ENCODE measurements at places on chromosomes 3 and 15. TPM values are rescaled to one million over a fixed set of nuclear protein-coding genes. Genes with fewer than 3 reads are reported as not detected.

DNA sequence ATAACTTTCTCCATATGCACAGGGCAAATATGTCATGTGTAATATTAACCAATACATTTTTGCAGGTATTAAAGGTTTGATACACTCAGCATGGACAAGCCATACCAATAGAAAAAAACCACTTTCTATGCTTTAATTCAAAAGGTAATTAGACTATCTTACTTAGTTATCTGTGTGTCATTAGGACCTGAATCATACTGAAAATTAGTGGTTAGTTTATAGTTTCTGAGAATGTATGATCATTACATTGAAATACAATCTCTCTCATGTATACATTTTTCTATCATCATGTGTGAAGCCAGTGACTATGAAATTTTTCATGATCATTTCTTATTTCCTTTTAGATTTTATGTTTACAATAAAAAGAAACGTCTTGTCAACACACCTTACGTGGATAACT, 16.3 kb downstream of the RPS27L start:
- no peaks in the 10 kb centered on the region for H3K27me3 ChIP-seq
- H3K4me3 ChIP-seq: no peak overlapping the region
- H3K36me3 ChIP-seq: no peaks in the 10 kb centered on the region
- no peaks in the 10 kb centered on the region for H3K4me1 ChIP-seq
- DNase-seq: no peak
- H3K27ac ChIP-seq: no peak overlapping the region

DNA sequence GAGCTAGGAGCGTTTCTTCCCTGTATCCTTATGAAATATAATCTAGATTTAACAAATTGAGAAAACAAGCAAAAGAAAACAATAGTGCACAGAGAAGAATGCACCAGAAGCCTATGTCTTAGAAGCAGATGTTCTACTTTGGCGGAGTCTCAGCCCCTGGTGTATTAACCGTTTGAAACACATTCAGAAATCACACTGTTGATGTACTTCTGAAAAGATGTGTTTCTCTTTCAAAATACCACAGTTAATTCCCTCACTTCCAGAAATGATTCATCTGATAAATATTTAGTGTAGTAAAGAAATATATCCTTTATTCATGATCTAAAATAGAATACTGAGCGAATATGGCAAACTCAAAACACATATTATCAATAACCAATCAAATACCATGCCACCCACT, 77.7 kb downstream of the CBLB start:
- no peak for DNase-seq
- no peaks in the 10 kb centered on the region for H3K27me3 ChIP-seq
- peaks cover 24% of the 10 kb centered on the region for H3K4me1 ChIP-seq
- H3K36me3 ChIP-seq: no peaks in the 10 kb centered on the region

DNA sequence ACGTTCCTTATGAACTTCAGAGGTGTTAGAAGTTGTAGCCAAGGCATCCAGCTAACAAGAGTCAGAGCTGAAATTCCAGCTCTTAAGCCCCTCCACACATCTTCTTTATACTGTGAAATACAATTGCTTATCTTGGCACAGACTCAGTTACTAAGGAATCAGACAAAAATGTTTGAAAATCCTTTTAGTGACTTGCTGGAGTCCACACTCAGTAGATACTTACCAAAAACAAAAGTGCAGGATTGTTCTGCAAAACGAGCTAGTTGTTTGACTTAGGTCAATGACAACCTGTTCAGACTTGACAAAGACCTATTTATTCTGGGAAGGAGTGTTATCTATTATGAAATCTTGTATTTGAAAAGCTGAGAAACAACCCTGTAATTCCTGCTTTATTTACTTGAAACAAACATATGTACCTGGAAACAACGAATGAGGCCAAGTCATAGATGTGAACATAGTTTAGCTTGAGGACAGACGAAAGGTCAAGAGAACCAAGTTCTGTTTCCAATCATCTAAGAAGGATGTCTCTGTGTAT, 38.5 kb downstream of the B3GNT5 start:
- peaks cover 14% of the 10 kb centered on the region for H3K4me1 ChIP-seq
- no peaks in the 10 kb centered on the region for H3K36me3 ChIP-seq
- H3K4me3 ChIP-seq: no peak overlapping the region
- no peak overlapping the region for H3K27ac ChIP-seq
- peaks cover 27% of the 10 kb centered on the region for H3K27me3 ChIP-seq

DNA sequence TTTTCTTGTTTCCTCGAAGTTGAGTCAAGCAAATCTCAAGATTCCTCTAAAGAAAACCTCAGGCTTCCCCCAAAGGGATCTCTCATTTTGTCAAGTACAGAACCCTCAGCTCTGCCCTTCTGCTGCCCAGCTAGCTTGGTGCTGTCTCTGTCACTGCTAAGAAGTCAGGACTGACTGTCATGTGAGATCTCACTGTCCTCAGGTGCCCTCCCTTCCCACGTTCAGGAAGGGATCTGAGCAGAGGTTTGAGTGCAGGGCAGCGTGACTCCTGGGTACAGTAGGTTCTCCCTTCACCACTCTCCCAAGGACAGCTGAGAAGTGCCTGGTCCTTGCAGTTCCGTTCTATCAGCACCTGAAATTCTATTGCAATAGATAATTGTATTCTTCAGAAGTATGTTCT, 229.7 kb downstream of the SLCO3A1 start:
- no peak overlapping the region for H3K27ac ChIP-seq
- no peaks in the 10 kb centered on the region for H3K4me1 ChIP-seq
- no peak for DNase-seq

DNA sequence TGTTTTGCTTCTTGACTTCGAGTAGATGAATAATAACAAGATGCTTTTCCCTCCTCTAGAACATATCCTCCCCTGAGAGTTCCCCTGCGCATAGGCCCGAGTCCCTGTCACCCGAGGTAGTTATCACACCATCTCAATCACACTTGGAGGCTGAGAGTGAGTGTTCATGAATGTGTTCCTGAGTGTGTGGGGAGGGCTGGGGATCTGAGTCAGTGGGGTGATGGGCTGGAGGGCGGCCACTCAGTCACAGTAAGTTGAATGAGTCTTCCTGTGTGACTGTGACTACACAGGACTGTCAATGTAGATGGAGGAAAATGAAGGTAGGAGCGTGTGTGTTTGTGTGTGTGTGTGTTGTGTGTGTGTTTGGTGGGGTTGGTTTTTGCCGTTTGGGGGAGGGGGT, 71.0 kb downstream of the SETD5 start:
- H3K27ac ChIP-seq: no peak overlapping the region
- H3K4me1 ChIP-seq: no peaks in the 10 kb centered on the region
- H3K36me3 ChIP-seq: peaks cover 92% of the 10 kb centered on the region
- no peak for DNase-seq
- H3K27me3 ChIP-seq: no peaks in the 10 kb centered on the region

DNA sequence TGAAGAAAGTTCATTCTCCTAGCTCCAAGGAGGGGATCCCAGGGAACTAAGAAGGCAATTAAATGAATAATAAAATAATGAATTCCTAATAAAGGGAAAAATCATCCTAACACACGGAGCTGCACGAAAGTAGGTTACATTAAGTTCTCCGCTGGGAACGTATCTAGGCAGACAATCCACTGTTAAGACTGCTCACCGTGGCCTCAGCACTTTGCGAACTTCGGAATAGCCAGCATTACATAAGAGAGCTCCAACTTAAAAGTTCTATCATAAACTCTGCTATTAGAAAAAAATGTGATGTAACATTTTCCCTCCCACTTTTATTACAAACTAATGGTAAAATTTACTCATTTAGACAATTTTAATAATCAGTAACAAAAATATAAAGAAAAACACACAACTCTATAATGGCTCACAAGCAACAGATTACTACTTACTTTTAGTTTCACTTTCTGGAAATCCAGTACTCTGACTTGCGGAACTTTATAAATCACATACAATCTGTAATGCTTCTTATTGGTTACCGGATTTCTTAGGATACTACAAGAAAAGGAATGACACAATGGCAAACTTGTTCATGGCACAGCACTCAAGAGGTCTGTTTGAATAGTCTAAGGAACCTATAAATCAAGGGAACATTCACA, 8.5 kb downstream of the SNRPA1 start:
- peaks cover 72% of the 10 kb centered on the region for H3K36me3 ChIP-seq
- no peaks in the 10 kb centered on the region for H3K27me3 ChIP-seq
- DNase-seq: no peak
- H3K27ac ChIP-seq: no peak overlapping the region

GRCh38 chr15:57218826-57219576, 157.3 kb upstream of the CGNL1 start:
- no peak for DNase-seq
- H3K4me3 ChIP-seq: no peak overlapping the region
- H3K27ac ChIP-seq: no peak overlapping the region
- H3K27me3 ChIP-seq: no peaks in the 10 kb centered on the region
- no peaks in the 10 kb centered on the region for H3K36me3 ChIP-seq

- H3K27me3 ChIP-seq: no peaks in the 10 kb centered on the region
- no peak for DNase-seq
- H3K36me3 ChIP-seq: no peaks in the 10 kb centered on the region
- no peak overlapping the region for H3K27ac ChIP-seq
- peaks cover 5% of the 10 kb centered on the region for H3K4me1 ChIP-seq
- no peak overlapping the region for H3K4me3 ChIP-seq
These were observed 72.5 kb downstream of the VPS8 start for GRCh38 chr3:184884359-184885017.

GRCh38 chr3:10667269-10667668, 148.8 kb upstream of the SLC6A11 start:
- peaks cover 1% of the 10 kb centered on the region for H3K27me3 ChIP-seq
- no peak for DNase-seq
- no peaks in the 10 kb centered on the region for H3K36me3 ChIP-seq
- H3K4me3 ChIP-seq: no peak overlapping the region
- peaks cover 14% of the 10 kb centered on the region for H3K4me1 ChIP-seq

GRCh38 chr3:187774185-187774789, 29.0 kb upstream of the BCL6 start:
- no peaks in the 10 kb centered on the region for H3K27me3 ChIP-seq
- H3K27ac ChIP-seq: no peak overlapping the region
- DNase-seq: no peak
- H3K4me3 ChIP-seq: no peak overlapping the region
- H3K4me1 ChIP-seq: peaks cover 6% of the 10 kb centered on the region
- no peaks in the 10 kb centered on the region for H3K36me3 ChIP-seq

GRCh38 chr3:154121701-154122551, 736 bp downstream of the ARHGEF26 start:
- peak; percentile 10 for DNase-seq
- peak overlapping the region; percentile 62 for H3K4me3 ChIP-seq
- no peaks in the 10 kb centered on the region for H3K36me3 ChIP-seq
- H3K27me3 ChIP-seq: peaks cover 32% of the 10 kb centered on the region
- peaks cover 54% of the 10 kb centered on the region for H3K4me1 ChIP-seq
- H3K27ac ChIP-seq: no peak overlapping the region

- no peak overlapping the region for H3K4me3 ChIP-seq
- H3K27me3 ChIP-seq: no peaks in the 10 kb centered on the region
- no peak overlapping the region for H3K27ac ChIP-seq
- peaks cover 3% of the 10 kb centered on the region for H3K36me3 ChIP-seq
- no peak for DNase-seq
These were observed 3.6 kb downstream of the PLA2G4B start for GRCh38 chr15:41842229-41842628.

DNA sequence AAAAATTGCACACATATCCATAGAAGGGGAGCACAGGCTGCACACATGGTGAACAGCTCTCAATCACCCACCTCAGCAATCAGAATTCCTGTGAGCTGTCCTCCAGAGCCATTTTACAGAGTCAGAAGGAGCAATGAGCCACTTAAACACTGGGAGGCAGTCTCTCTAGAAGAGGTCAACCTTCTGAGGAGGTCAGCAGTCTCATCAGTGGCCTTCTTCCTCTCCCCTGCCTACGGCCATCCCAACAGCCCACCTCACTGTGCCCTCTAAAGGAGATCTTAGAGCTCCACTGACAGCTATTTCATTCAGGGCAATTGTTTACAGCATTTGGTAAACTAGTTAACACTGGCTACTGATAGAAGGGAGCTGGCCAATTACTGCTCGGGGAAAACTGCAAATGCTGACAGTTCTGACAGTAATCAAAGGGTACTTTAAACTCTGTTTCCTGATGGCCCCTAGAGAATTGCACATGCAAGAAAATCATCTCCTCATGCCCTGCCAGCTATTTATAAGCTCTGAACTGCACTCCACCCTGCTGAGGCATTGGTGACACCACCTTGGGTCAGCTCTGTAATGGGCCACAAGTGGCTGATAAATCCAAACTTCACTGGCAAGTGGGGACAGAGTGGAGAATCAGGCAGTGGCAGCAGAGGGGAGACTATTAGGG, 42.1 kb upstream of the TSPAN3 start:
- 0 out of 2 replicates have a peak, but pooled peaks cover 5% of the 10 kb centered on the region for H3K4me1 ChIP-seq
- no peaks in the 10 kb centered on the region for H3K36me3 ChIP-seq
- H3K4me3 ChIP-seq: no peak overlapping the region

DNA sequence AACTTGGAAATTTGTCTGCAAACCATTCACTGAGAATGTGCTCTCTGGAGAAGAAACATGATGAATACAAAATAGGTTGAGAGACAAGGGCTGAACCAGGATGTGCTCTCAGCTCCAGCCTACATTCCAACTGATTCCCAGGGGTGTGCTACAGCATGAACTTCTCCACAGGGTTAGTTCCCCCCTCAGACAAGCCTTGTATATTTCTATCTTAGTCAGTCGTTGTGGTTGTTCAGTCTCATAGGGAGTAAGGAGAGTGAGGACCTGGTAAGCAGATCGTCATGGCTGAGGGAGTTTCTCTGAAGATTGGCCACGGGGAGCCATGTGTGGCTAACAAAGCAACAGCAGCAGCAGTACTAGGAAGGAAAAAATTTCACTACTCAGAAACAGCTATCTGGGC, 919.7 kb upstream of the CADM2 start:
- H3K4me1 ChIP-seq: no peaks in the 10 kb centered on the region
- no peaks in the 10 kb centered on the region for H3K27me3 ChIP-seq
- H3K27ac ChIP-seq: no peak overlapping the region
- no peak overlapping the region for H3K4me3 ChIP-seq

- no peaks in the 10 kb centered on the region for H3K27me3 ChIP-seq
- H3K27ac ChIP-seq: no peak overlapping the region
- no peak overlapping the region for H3K4me3 ChIP-seq
- no peak for DNase-seq
- H3K36me3 ChIP-seq: no peaks in the 10 kb centered on the region
- no peaks in the 10 kb centered on the region for H3K4me1 ChIP-seq
These were observed 536.7 kb upstream of the LMCD1 start for GRCh38 chr3:7964899-7965298.

TGFBR2 gene
- 68.1 TPM for total RNA-seq

PAQR5 gene
- total RNA-seq: 0.11 TPM

GOLGA8T gene
- total RNA-seq: not detected

PATL2 gene
- not detected for total RNA-seq

FEZF2 gene
- total RNA-seq: not detected

BOC gene
- total RNA-seq: not detected

GPR27 gene
- total RNA-seq: not detected

CLDN18 gene
- not detected for total RNA-seq

MYO5C gene
- total RNA-seq: 23.7 TPM

Measured in HepG2 (cell line).